ENCODE measurements at places on chromosomes 12 and 14.

GRCh38 chr14:53509276-53510244, 356.4 kb upstream of the DDHD1 start:
- DNase-seq: peak; percentile 12

GRCh38 chr14:104268725-104269436, 130.5 kb downstream of the KIF26A start:
- DNase-seq: no peak

DNA sequence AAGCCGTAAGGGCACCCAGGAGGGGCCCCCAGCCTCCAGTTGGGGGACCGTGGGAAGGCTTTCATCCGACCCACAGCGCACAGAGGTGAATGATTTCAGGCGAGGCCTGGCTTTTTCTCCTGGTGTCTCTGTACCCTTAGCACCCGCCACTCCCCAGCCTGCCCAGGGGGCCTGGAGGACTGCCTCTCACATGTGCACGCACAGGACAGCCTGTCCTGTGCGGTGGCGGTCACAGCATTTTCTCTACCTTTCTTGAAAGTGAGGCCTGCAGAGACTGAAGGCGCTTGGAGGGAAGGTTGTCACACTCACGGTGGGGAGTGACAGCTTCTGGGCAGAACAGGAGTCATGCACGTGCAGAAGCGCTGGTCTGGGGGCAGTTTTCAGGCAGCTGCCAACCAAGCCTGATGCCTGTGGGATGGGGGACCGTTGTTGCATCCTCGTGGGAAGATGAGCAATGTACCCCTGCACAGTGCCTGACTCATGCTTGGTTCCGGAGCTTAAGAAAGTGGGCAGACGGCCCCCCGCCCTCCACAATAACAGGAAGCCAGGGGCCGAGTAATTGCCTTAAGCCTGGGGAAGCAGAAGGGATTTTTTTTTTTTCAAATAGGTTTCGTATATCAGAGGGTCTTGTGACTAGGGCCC, 148.1 kb downstream of the TSPAN9 start:
- DNase-seq: peak; percentile 63

GRCh38 chr14:72463291-72463866, 430.5 kb downstream of the DPF3 start:
- DNase-seq: no peak

DNA sequence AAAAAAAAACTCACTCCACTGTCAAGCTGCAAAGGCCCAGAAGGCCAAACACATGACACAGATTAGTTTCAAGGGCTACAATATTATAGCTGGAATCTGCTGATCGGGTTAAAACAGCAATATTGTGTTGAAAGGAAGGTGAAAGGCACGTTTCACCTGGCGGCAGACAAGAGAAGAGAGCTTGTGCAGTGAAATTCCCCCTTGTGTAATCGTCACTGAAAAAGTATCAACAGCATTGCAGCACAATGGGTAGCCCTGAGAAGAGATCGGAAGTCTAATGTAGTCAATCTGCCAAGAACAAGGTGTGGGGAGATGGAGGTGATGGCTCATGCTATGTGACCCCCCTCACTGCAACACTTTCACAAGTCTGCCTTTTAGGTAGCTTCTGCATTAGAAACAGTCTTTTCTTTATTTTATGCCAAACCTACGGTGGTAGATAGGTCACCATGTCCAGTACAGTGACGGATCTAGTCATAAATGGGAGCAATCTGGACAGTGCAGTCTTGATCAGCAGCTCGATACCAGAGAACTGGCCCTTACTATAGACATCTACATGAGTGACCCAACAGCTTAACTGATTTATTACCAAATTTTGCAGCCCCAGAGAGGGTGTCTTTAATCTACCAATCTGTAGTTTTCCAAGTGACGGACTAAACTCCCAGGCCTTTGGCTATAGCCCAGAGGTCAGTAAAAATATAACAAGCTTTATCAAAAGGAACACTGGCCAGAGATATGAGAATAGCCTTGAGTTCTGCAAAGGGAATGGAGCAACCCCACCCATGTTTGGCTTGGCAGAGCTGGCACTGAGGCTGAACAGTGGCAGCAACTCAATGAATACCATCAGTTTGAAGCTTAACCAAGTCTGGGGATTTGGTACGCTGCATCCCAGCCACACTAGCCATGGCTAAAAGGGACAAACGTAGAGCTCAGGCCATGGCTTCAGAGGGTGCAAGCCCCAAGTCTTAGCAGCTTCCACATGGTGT, 35.4 kb downstream of the SPTSSA start:
- DNase-seq: no peak

- no peak for DNase-seq
These were observed 19.4 kb downstream of the ATP6V0A2 start for GRCh38 chr12:123731596-123731995.

DNA sequence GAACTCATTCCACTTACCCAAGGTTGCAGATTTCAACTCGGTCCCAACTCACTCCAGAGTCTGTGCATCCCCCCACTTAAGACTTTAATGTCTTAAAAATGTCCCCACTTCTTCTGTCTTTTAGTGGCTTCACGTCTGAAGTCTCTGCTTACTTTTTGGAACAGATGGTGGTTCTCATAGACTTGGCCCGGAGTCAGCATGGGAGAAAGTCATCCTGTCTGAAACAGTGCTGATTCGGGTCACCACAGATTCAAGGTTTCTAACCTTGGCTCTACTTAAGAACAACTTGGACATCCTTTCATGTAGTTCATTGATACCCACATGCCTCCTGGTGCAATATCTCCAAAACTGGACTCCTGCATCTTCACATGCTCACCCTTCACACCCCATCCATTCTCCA, 26.0 kb downstream of the CHST11 start:
- DNase-seq: no peak

GRCh38 chr14:43541356-43541755, 965.7 kb downstream of the FSCB start:
- no peak for DNase-seq

- DNase-seq: no peak
These were observed 157.5 kb downstream of the TMTC3 start for GRCh38 chr12:88299567-88300101.

DNA sequence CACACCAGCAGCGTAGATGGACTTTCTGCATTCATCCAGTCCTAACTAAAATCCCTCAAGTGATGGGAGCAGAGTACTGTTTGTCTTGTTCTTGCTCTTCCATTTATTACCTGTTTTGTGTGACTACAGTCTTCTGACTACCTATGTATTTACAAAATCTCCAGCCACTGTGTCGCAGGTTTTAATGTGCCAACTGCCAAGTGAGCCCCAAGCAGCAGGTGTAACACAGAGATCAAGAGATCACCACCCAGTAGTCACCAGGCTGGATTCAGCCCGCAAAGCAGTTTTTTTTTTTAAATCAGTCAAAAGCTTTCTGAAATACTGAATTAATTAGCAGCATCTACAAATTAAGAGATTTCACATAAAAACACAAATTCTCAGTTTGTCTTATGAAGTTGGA, 724.1 kb upstream of the USP15 start:
- DNase-seq: no peak

DNA sequence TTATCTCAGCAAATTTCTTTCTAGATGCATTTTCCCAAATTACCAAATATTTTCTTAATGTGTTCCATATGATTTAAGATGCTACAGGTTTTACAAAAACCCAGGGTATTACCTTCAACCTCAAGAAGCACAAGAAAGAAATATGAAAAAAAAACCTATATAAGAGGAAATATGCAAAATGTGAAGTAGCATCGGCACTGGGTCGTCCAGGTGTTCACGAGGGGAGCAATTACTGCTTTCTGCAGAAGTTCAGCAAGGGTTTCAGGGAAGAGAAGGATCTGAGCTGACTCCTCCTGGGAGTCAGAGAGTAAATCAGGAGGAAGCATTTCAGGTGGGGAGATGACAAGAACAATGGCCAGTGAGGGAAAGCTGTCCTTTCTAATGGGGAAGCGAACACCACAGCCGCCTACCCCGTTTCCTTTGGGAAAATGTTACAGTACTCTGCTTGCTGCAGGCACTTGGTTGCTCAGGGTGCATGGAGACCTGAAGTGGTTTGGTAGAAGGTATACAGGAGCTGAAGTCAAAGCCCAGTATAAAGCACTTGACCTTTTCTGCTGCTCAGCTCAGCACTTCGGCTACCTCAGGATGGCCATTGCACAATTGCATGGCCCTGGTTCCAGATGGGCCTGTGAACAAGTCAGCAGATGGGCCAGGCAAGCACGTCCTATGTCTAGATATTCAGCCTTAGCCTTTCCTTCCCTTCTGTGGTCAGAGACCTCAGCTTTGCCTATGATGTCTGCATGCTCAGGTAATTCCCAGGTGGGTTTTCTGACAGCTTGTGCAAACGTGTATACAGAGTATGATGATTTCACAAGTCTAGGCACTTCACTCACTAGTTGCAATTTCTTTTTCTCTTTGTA, 155.6 kb downstream of the PAX9 start:
- DNase-seq: no peak

DNA sequence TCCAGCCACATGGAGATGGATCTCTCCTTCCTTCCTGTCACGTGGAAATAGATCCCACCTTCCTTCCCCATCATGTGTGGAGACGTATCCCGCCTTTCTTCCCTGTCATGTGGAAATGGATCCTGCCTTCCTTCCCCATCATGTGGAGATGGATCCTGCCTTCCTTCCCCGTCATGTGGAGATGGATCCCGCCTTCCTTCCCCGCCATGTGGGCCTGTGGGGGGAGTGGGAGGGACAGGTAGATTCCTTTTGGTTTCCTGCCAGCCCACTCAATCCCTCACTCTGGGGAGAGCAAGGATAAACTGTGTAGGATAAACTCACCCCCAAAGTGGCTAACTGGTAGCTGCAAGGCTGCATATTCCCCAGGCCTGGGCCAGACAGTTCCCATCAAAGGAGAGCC, 31.7 kb upstream of the TDRD9 start:
- no peak for DNase-seq

DNA sequence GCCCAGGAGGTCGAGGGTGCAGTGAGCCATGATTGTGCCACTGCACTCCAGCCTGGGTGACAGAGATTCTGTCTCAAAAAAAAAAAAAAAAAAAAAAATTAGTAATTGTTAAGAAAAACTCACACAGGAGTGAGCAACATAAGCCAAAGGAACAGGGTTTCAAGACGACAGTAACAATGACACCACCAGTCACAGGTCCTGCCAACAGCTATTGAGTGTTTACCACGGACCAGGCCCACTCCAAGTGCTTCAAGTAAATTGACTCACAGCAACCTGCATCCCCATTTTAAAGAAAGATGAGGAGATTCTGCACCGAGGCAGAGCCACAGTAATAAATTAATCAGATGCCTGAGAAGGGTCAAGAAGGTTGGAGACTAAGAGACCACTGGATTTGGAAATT, 194.5 kb downstream of the DPF3 start:
- DNase-seq: no peak

DNA sequence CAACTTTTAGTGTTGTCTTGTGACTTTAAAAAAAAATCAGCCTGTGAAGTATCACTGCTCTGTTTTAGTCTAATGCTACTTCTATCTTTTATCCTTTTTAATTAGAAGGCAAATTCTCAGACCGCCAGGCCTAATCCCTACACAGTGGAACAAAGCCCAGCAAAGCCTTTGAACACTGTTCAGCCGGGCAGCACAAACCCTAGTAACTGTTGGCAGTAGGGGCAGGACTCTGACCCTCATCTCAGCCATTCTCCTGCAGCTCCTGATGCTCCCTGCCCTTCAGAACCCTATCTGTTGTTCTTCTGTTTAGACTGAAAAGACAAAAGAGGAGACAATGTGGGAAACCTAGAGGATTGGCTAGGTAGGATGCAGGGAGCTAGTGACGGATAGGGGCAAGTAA, 78.0 kb upstream of the OTX2 start:
- no peak for DNase-seq

- DNase-seq: no peak
These were observed 12.4 kb upstream of the ETFBKMT start for GRCh38 chr12:31647086-31647491.

- no peak for DNase-seq
These were observed 224.4 kb downstream of the NPAS3 start for GRCh38 chr14:33163109-33163508.

DNA sequence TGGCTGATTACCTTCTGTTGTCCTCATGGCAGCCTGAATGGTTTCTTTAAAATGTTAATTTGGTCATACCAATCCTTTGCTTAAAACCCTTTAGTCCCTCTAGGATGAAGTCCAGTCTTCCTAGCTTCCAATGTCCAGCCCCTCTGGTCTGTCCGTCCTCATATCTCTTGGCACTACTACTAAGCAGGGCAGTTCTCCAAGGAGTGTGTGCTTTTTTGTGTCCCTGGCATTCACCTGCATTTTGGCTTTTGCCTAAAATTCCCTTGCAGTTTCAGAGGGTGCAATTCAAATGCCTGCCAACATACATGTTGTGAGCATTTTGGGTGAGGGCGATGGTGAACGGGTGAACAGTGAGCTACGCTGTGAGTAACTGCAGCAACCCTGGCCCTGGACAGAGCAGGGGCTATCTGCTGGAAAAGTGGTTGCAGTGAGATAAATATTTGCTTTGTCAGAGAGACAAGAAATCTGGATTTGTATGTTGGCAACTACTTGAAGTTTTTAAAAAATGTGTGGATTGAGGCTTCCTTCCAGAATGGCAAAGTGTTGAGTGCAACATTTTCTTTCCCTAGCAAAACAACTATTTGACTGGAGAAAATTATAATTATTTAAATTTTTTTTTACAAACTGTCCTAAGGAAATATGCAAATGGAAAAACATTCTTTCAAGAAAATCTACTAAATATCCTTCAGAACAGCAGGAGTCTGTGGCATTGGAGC, 14.6 kb downstream of the GALNT8 start:
- no peak for DNase-seq

- DNase-seq: no peak
These were observed 485.7 kb downstream of the ZFP36L1 start for GRCh38 chr14:68306934-68307789.

DNA sequence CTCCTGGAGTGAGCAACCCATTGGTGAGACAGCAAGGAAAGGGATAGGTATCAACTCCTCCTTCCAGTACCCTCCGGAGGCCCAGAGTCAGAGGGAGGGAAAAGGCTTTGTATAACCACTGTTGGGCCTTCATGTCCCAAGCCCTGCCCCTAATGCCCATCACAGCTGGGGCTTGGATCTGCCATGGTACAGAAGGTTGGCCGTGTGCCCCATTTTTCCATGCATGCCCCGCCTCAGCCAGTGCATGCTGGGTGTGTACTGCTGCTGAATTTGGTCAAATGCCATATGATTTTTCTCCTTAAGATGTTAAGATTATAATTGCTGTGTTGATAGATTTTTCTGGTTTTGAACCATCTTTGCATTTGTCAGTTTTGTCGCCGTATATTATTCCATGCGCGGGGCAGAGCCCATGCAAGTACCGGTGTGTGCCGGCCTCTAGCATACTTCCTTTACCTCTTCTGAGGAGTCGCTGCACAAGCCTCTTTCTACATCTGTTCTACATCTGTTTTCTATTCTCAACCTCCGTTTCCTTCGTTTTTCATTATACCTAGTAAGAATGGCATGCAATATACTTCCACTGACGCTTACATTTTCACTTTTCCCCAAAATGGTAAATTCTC, 26.6 kb downstream of the PPP2R5C start:
- DNase-seq: no peak

All from DND-41 (cell line).